NK-92 treated with Interleukin-12 subunit alpha and Interleukin-12 subunit beta, amount 100 ng/mL, for 24 hours (cell line): ENCODE measurements at places on chromosomes 2 and 18.

GRCh38 chr2:64062840-64063239 is 43.6 kb upstream of the VPS54 start:
- no peak for DNase-seq

GRCh38 chr2:209424781-209425470 is 1.1 kb downstream of the MAP2 start:
- no peak for DNase-seq

DNA sequence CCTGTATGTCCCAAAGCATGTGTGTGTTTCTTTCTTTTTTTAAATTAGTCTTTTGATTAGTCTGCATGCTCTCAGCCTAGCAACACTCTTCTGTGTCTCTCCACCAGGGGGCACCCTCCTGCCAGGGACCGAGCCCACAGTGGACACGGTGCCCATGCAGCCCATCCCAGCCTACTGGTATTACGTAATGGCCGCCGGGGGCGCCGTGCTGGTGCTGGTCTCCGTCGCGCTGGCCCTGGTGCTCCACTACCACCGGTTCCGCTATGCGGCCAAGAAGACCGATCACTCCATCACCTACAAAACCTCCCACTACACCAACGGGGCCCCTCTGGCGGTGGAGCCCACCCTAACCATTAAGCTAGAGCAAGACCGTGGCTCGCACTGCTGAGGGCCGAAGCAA is 93.8 kb downstream of the NRP2 start:
- peak; percentile 26 for DNase-seq

DNA sequence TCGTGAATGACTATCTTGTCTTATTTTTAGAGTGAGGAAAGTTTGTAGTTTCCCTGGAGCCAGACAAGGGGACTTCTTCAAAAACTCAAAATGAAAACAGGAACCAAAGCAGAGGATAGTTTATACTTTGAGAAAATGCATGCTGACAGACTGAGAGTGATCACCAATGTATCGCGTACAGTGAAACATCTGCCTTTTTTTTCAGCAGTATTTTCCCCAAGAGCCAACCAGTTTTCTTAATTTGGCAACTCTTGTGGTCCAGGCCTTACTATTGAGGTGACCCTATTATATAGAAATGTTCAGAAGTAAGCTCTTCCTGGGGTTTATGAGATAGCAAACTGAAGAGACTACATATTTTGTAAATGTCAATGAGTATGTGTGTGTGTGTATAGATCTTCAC is 153.7 kb upstream of the VRK2 start:
- DNase-seq, result no peak

GRCh38 chr18:79451237-79452125 is 55.8 kb downstream of the NFATC1 start:
- DNase-seq, result no peak

- DNase-seq, result no peak
Measured at GRCh38 chr2:58010599-58010998, 36.0 kb upstream of the VRK2 start.

- no peak for DNase-seq
Measured at GRCh38 chr18:48098007-48098406, 167.5 kb upstream of the SMAD2 start.

- DNase-seq, result no peak
Measured at GRCh38 chr18:57836557-57836956, 33.4 kb upstream of the ATP8B1 start.

DNA sequence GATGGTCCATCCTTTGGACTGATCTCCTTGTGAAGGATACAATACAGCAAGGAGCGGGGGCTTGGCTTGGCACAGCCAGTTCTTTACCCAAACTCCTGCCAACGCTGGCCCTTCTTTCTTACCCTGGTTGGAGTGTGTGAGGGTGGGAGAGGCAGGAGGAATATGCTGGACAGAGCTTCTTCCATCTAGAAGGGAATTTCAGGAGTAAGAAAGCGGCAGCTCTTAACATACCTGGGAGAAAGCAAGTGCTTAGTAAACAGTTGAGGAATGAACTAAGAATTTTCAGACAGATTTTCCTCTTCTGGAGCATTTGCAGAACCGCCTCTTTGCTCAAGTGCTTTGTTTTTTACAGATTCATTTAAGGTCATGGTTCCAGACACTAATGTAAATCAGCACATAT is 72.8 kb downstream of the NEDD4L start:
- no peak for DNase-seq

DNA sequence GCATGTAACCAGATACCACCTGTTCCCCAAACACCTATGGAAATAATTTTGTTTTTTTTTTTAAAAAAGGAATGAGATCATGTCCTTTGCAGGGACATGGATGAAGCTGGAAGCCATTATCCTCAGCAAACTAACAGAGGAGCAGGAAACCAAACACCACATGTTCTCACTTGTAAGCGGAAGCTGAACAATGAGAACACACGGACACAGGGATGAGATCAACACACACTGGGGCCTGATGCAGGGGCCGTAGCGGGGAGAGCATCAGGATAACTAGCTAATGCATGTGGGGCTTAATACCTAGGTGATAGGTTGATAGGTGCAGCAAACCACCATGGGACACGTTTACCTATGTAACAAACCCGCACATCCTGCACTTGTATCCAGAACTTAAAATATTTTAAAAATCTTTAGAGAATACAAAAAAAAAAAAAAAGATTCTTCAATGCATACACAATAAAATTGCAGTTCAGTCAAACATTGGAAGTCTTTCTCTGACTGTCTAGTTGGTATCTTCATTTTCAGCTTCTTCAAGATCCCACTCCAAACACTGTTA is 11.6 kb upstream of the CASP10 start:
- no peak for DNase-seq

- DNase-seq, result no peak
Measured at GRCh38 chr18:51397347-51397962, 200.0 kb upstream of the MEX3C start.

DNA sequence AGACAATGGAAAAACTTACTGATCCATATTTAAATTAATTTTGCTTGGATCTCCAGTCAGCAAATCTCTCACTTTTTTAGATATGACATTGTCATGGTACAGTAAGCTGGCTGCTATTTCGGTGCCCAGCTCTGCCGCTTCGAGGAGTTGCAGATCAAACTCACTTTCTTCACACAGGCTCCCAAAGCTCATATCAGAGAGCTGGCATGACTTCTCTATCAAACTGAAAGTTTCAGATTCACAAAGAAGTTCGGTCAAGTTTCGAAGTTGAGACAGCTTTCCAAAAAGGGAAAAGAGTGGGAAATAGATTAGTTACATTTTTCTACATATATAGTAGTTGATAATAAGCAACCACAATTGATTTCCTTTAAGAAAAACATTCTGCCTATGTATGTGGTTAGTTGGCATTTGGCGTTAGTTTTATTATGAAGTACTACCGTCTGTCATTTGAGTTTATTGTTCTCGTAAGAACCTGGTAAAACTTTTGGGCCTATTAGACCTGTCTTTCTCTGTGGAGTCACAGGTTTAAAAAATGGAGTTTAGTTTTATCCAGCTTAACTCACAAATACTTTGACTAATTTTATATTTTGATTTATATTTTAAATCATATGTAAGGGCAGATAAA is 118.8 kb downstream of the ABCA12 start:
- no peak for DNase-seq

GRCh38 chr18:744832-745597 is 32.6 kb upstream of the ENOSF1 start:
- no peak for DNase-seq
